Hypothalamus (tissue), 51 donors: ENCODE measurements at places on chromosomes 7 and 10.

GRCh38 chr7:156177422-156178055 is 365.3 kb upstream of the SHH start:
- DNase-seq = no peak

DNA sequence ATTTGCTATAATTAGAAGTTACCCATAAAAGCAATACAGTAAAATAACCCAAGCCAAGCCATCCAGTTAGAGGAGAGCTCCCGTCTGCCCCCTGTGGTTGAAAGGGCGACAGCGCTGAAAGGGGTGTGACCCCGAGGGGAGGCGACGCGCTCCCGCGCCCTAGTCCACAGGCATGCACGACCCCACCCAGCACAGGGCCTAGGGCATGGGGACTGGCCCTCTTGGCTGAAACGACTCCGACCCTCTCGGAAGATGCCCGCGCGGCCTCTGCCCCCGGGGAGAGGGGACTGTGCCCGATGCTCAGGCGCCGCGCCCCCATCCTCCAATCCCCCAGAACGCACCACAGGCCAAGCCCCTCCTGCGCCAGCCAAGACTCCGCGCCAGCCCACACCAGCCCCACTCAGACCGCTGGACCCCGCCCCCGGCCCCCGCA is 64.0 kb downstream of the CSGALNACT2 start:
- no peak for DNase-seq

GRCh38 chr7:106568680-106569499 is 92.1 kb downstream of the CCDC71L start:
- no peak for DNase-seq

DNA sequence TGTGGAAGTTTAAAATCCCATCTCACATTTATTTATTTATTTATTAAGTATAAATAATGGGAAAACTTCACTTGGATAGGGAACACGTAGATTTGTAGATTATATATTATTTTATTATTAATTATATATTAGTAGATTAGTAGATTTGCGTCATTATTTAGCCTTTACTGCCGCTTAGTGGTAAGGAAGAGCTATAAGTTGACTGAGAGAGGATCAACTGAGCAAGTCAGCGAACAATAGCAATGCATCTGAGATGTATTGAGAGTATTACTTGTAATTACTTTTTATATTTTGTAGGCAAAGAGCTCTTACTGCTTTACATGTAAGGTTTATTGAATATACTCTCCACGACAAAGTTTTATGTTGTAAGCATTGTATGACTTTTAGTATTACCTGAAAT is 244.5 kb upstream of the ANKRD30A start:
- DNase-seq = no peak
